ENCODE measurements at places on chromosomes 12 and 14. TPM values are rescaled to one million over a fixed set of nuclear protein-coding genes. Genes with fewer than 3 reads are reported as not detected.

- no peak overlapping the region for H3K4me3 ChIP-seq
- peak overlapping the region; percentile 63 for H3K27ac ChIP-seq
- no peaks in the 10 kb centered on the region for H3K36me3 ChIP-seq
- H3K4me1 ChIP-seq: peaks cover 31% of the 10 kb centered on the region
These were observed 21.5 kb downstream of the PPTC7 start for GRCh38 chr12:110561471-110562201.

- H3K27ac ChIP-seq: no peak overlapping the region
- H3K4me3 ChIP-seq: no peak overlapping the region
- no peaks in the 10 kb centered on the region for H3K27me3 ChIP-seq
- H3K36me3 ChIP-seq: no peaks in the 10 kb centered on the region
- DNase-seq: no peak
These were observed 3.1 kb upstream of the OR4N2 start for GRCh38 chr14:19800282-19801117.

DNA sequence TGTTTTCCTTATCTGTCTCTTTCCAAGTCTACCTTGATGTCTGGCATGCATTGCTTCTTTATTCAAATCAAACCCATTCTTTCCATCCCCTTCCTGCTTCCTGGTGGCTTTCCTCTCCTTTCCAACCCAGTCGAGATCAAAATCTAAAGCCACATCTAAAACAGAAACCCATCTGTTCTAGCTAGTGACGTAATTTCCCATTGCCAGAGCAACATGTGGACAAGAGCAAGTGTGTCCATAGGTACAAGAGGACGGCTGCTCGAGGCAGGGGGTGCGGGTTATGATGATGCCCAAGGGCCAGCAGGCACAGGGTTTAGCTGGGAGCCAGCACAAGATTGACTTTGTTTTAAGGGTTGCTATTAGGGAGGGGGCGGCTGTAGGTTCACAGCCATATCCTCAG is 7.0 kb downstream of the KRT80 start:
- H3K27ac ChIP-seq: no peak overlapping the region
- H3K4me3 ChIP-seq: no peak overlapping the region

DNA sequence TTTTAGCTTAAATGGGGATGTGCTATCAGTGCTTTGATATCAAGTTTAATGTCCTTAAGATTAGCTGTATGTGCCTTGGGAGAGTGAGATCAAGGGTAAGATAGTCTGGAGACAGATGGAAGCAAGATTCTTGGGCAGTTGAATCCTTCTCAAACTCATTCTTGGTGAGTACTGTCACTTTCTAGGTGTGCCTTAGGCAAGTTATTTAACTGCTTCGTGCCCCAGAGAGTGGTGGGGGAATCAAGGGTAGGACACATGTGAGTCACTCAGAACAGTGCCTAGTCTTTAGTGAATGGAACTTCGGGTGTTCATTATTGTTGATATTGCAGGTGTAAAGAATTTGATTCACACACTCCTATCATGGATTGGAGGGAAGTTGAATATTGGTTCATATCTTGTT is 803.7 kb downstream of the DIO2 start:
- no peak for DNase-seq
- H3K4me3 ChIP-seq: no peak overlapping the region
- H3K27me3 ChIP-seq: no peaks in the 10 kb centered on the region
- H3K4me1 ChIP-seq: no peaks in the 10 kb centered on the region
- no peak overlapping the region for H3K27ac ChIP-seq

DNA sequence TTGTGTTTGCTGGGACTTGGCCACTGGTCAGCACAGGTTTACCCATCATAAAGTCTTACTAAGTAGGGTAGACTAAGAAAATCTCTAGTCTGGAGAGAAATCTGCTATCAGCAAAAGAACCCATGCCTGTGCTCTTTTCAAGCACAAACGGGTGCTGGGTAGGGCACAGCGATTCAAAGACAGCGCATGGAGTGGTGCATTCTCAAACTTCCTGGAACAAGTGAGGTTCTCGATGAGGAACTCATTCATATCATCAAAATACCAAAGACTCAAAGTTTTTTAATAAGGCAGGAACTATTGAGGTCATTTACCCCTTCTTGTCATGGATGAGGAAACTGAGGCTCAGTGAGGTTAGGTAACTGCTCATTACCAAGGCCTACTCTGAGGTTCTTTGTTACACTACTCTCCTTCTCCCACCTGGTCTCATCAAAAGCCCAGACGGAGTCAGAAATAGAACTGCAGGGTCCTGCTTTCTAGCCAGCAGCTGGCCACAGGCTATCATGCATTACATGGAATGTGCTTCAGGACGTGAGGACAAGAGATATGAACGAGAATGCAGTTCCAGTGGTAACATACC is 390.3 kb downstream of the ZFP36L1 start:
- H3K36me3 ChIP-seq: no peaks in the 10 kb centered on the region
- H3K27ac ChIP-seq: no peak overlapping the region
- H3K4me1 ChIP-seq: peaks cover 34% of the 10 kb centered on the region
- H3K4me3 ChIP-seq: no peak overlapping the region

GRCh38 chr12:47068539-47068938 is 10.9 kb upstream of the PCED1B start:
- no peak overlapping the region for H3K4me3 ChIP-seq
- H3K4me1 ChIP-seq: no peaks in the 10 kb centered on the region
- no peak for DNase-seq
- H3K27ac ChIP-seq: no peak overlapping the region
- H3K36me3 ChIP-seq: no peaks in the 10 kb centered on the region

The ZNF385A gene
- polyA plus RNA-seq: 9.2 TPM

The TAS2R13 gene
- polyA plus RNA-seq: not detected

The KERA gene
- 0.20 TPM for polyA plus RNA-seq

The JPH4 gene
- polyA plus RNA-seq: 0.92 TPM

Measured in left lung (tissue), 14 donors.